ENCODE measurements at places on chromosomes 7 and 10.

DNA sequence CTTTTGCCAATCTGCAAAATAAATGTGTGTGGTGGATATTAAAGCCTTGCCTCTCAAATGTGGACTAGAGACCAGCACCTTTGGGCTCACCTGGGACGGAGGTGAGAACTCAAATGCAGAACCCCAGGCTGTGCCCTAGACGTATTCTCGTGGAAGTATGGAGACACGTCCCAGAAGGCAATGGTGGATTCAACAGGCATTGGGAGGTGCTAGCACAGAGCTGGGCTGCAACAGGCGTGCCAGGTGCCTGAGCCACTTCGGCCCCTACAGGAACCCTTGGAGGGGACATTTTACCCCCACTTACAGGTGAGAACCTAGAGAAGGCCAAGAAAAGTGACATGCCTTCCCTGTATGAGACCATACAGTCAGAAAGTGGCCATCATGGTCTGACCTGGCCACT, 12.2 kb downstream of the DDX56 start:
- no peak for DNase-seq

DNA sequence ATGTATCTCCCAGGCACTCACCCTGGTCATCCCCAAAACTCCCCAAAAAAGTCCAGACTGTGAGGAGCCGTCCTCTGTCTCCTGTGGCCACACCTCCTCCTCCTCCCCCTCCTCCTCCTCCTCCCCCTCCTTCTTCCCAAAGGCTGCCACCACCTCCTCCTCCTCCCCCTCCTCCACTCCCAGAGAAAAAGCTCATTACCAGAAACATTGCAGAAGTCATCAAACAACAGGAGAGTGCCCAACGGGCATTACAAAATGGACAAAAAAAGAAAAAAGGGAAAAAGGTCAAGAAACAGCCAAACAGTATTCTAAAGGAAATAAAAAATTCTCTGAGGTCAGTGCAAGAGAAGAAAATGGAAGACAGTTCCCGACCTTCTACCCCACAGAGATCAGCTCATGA, 7.1 kb downstream of the LMOD2 start:
- no peak for DNase-seq

- DNase-seq = no peak
These were observed 91.9 kb downstream of the WNT2 start for GRCh38 chr7:117231047-117231359.

DNA sequence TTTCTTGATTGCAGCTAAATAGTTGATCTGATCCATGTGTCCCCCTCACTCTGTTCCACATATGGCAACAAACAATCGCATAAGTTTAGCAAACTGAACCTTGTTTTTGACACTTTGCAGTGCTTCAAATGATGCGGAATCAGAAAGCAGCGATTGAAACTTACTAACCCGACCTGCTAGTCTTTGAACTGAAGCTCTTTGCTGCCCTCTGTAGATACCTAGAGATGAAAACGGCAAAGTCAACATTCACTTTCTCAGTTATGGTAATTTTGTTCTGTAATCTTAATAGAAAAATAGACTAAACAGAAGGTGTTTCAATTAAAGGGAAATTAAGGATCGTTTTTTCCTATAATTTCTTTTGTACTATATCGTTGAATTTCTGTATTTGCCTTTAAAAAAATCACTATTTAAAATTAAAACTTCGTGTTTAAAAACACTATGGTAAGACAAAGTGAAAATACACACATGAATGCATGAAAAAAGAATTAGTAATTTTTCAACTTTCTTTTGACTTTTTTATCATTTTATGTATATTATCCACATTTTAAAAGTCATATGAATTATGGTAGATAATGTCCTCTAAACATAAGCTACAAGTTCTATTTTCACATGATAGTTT, 276.5 kb downstream of the MAGI2 start:
- peak; percentile 41 for DNase-seq

DNA sequence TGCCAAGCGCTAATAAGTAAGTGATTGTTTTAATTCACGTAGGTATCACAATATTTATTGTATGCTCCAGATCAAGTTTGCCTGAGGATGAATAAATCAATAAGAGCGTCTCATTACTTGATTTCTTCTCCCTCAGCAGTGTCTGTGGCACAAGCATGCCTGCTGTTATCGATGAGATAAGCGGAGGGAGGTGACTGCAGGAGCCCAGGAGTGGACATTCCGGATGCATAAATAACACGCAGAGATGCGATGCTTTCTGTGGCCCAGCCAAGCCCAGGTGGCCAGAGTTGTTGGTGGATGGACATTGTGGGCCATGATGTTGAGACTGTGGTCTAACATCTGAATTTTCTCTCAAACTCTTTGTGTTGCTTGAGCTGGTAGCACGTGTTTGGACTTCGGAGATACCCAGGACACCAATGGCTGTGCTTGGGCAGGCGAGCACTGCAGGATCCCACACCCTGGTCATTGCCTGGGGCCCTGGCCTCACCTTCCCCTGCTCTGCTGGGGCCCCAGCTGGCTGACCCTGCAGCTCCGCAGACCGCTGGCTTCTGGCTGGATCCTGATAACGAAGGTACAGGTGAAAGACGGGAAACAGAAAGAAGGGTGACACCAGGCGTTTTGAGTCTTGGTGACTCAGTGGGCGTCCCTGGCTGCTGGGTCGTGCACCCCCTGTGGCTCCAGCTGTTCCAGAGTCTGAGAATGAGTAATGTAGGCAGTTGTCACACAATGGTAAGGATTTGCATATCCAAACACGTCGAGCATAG, 31.2 kb upstream of the MNX1 start:
- DNase-seq = no peak
